ENCODE measurements at places on chromosomes 4 and X.

GRCh38 chr4:47372561-47372960 is 90.9 kb downstream of the COMMD8 start:
- no peak for DNase-seq

DNA sequence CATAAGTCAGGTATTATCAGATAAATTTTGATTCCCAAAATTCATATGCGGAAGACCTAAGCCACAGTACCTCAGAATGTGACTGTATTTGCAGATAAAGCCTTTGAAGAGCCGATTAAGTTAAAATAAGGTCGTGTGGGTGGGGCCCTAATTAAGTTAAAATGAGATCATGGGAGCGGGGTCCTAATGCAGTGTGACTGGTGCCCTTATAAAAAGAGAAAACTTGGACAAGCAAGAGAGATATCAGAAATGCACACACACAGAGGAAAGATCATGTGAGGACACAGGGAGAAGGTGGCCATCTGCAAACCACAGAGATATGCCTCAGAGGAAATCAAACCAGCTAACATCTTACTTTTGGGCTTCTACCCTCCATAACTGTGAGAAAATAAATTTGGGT is 236.1 kb downstream of the FBXO8 start:
- DNase-seq: no peak

DNA sequence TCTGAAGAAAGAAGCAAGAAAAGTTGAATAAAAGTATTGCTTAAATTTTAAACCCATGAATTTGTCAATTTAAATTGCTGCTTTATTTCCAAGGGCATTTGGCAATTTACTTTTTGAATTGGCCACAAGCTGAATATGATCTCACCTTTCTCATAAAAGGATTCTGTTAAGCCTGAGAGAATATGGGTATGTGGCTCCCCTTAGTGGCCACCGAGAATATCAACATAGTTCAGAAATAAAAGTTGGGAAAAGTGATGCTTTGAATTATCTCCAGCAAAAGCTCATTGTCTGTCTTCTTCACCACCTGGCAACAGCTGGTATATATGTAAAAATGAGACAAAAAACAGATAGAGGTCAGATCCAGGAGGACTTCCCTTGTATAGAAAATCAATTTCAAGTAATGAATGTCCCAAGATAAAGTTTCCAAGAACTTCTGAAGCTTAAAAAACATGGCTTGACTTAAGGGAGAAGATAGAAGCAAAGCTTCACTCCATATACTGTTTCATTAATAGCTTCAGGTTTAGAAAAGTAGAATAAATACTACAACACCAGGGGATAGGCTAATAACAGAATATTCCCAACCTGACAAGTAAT is 290.7 kb upstream of the FAM241A start:
- no peak for DNase-seq

GRCh38 chr4:89289312-89289711 is 18.3 kb downstream of the GPRIN3 start:
- no peak for DNase-seq

GRCh38 chrX:3659761-3660160 is 53.7 kb downstream of the PRKX start:
- no peak for DNase-seq

DNA sequence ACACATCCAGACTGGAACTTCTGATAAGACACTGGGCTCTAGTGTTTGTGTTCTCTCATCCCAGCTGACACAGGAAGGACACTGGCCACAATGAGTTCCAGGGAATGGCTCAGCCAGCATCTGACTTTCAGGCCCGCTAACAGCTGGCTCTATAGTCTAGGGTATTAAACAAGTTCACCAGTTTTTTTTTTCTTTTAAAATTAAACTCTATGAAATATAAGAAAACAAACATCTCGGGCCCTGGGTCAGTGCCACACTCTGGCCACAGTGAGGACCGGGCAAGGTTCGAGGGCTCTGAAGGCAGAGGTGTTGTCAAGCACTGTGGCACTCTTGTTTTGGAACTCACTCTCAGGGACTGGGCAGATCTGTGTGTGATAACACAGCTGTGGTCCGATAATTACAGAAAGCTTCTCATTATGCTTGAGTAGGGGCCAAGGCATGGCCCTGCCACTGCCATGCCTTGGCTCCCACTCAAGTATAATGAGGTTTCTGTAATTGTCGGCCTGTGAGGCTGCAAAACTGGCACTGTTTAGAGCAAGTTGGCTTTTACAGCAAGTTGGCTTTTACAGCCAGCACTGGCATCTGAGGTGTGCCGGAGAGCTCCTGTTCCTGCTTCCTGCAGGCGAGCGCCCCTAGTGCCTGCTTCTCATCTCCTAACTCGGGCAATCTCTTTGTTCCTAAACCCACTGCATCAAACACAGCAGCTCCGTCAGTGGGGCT is 62.8 kb downstream of the PPP1R2C start:
- no peak for DNase-seq

DNA sequence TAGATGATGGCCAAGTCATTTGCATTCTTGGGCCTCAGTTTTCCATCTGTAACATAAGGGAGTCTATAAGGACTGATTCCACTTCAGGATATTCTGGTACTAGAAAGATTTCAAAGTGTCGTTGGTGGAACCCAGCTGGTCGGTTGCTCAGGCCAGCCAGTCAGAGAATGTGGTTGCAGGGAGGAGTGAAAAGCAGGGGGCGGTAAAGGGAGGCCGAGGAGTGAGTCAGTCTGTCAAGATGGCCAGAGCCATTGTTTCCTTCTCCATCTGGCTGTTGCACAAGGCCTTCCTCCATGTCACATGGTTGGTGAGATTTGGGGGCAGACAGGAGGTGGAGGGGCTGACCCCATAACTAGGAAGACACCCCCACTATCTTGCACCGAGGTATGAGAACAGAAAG is 38.2 kb downstream of the STARD8 start:
- no peak for DNase-seq

DNA sequence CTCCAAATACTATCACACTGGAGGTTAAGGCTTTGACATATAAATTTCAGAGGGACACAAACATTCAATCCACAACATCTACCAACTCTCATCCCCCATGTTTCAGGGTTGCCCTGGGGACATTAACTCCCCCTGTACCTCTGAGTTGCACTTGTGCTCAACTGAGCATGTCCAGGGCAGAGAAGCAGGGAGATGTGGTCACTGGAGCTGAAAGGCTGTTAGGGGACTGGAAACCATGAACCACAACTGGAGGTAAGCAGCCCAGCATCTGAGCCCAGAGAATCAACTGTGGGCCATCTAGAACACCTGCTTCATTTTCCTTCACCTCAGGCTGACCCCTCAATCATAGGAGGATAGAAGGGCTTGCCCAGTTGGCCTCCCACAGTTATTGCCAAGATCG is 641.1 kb downstream of the MID1IP1 start:
- no peak for DNase-seq

GRCh38 chr4:13329963-13330362 is 154.2 kb downstream of the RAB28 start:
- no peak for DNase-seq

DNA sequence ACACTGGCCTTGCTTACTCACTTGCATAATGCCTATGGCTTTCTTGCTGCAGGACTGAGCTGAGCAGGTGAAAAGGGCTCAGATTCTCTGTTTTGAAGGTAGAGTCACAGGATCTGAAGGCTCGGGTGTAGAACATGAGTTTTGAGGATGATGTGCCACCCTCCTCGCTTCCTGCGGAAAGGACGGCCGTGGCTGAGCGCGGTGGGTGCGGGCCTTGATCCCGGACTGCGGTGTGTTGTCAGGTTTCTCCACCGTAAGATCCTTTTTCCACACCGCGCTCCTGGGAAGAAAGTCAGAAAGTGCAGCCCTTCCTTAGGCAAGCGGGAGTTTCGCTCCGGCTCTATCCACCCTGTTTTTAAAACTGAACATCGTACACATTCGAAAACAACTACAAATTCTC is 36.2 kb downstream of the ZFP42 start:
- DNase-seq: no peak
